ENCODE measurements at places on chromosomes 11 and 22.

- no peak for DNase-seq
Measured at GRCh38 chr11:75505916-75506692, 19.6 kb downstream of the GDPD5 start.

- DNase-seq = no peak
Measured at GRCh38 chr11:24457985-24458384, 38.9 kb upstream of the LUZP2 start.

GRCh38 chr11:72072348-72072747 lies 8.0 kb downstream of the NUMA1 start:
- DNase-seq = no peak

GRCh38 chr22:22558972-22559603 lies at the start of gene PRAME:
PRAME (minus strand) TSS chr22:22559265; CDS start chr22:22556832, 2,433 bp downstream.
- peak; percentile 83 for DNase-seq

- DNase-seq = no peak
Measured at GRCh38 chr22:36208914-36209313, 7.3 kb upstream of the APOL4 start.

Measured in stimulated activated CD4-positive, alpha-beta T cell treated with anti-CD3 and anti-CD28 coated beads, Interleukin-4, amount 100 ng/mL, for 48 hours (primary cell).